Hepatocyte (in vitro differentiated cells): ENCODE measurements at places on chromosomes 13 and 19.
A peak's percentile ranks its signal among the peaks of the same experiment; 100 is the strongest.

- no peak for DNase-seq
These were observed 411.2 kb downstream of the KCTD12 start for GRCh38 chr13:76474966-76475365.

DNA sequence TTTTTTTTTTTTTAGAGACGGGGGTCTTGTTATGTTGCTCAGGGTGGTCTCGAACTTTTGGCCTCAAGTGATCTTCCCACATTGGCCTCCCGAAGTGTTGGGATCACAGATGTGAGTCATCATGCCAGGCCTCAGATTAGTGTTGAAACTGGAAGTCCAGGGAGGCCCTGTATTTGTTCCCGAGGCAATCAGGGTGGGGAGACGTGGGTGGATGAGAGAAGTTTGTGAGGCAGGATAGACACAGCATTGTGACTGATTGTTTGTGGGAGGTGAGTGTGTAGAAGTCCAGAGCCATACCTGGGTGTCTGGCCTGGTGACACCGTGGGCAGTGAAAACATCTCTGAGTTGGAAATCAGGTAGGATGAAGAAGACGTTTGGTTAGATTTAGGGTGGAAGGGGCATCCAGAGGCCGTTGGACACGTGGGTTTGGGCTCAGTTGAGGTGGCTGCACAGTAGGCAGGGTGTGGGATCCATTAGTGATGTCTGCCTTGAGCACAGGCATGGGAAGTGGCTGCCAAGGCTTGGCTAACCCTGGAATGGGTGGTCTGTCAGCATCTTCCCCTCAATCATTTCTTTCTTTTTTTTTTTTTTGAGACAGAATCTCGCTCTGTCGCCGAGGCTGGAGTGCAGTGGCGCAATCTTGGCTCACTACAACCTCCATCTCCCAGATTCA lies 12.4 kb downstream of the RTN2 start:
- DNase-seq, result no peak

DNA sequence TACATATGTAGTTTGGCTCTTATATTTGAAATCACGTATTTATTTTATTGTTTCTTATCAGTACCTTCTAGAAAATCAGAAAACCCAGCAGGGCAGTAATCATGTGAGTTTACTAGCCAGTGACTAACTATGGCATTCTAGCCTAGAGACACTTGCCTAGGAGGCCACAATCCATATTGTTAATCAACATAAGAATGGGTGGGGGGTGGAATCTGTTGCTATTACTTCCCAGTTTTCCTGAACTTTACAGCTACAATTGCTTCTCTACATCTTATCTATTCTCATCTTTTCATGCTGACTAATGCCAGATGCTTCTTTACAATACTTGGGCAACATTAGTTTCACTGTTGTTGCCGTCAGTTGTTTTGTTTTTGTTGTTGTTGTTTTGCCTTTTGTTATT lies 18.7 kb upstream of the ATXN8OS start:
- no peak for DNase-seq

GRCh38 chr19:18044825-18045304 lies 36.9 kb downstream of the ARRDC2 start:
- DNase-seq, result peak; percentile 75
